ENCODE measurements at places on chromosomes 3 and 15.
A peak's percentile ranks its signal among the peaks of the same experiment; 100 is the strongest.

- DNase-seq: no peak
Measured at GRCh38 chr3:133254151-133254550, 145.7 kb upstream of the BFSP2 start.

GRCh38 chr3:62818347-62818746 is 56.9 kb downstream of the CADPS start:
- no peak for DNase-seq

DNA sequence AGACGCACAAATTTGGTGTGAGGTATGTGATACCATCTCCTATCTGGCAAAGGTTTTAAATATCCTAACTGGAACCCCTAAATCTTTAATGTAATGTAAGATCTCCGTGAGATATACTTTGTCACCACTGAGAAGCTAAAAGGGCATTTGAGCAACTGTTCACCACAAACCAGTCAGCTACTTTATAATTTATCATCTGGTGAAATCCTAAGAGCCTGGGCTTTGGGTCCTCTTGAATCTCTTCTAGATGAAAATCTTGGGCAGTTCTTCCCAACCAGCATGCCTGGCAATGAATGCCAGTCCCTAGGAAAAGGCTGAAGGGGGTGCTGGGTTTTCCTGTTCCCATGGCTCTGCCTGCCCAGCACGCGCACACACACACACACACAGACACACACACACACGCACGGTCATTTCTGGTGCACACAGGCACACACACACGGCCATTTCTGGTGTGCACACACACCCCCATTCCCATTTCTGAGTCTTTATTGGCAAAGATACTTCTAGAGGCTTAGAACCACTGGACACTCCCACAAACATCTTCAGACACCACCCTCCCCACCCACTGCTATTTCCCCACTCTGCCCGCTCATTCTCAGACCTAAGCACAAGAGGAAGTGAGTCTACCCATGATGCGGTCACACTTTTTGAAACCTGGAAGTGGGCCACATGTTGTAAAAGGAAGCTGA is 72.6 kb downstream of the MYO1E start:
- DNase-seq: peak; percentile 13

DNA sequence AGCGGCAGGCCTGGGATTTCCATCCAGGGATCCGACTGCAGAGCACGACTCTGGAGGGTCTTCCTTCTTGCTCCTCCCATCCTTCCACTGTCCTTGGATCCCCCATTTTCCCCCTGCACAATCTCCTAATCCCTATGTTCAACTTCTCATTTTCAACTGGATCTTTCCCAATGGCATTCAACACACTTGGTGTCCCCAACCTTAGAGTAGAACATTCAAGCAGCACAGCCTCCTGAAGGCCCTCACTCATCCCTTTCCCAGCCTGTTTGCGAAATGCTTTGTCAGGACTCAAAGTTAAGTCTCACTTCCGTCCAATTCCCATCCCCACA is 32.3 kb downstream of the RPN1 start:
- DNase-seq: no peak

DNA sequence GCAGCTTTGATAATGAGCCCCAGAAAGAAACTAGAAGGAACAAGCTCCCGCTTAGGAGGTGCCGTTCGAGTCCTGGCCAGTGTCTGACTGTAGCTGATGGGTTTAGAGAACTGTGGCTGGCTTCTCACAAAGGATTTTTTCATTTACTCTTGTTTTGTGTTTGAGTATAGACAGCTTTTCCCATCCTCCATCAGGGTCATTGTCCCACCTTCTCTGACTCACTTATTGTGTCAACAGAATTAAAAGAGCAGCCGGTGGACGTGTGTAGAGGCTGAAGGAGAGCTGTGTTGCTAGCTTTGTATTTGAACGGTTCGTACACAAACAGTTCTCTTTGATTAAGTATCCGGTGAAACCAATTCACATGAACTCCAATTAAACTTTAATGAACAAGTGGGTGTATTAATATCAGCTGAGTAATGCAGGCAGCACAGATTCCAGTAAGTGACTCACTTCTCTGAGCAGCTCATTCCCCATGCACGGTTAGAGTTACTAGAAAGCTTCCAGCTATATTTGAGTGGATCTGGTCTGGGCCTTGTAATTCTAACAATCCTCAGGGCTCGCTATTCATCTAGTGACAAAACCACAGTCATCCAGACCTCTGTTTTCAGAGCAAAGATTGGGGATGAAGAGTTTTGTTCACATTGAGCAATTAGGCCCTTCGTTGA is 141.0 kb downstream of the LPP start:
- no peak for DNase-seq

GRCh38 chr3:113574213-113574612 is 41.9 kb downstream of the SIDT1 start:
- DNase-seq: no peak

- DNase-seq: no peak
Measured at GRCh38 chr3:49058011-49058410, 28.8 kb upstream of the IMPDH2 start.

GRCh38 chr3:133136114-133137041 is 98.2 kb downstream of the TMEM108 start:
- no peak for DNase-seq

GRCh38 chr15:99564221-99565048 is 1.3 kb upstream of the MEF2A start:
- no peak for DNase-seq

DNA sequence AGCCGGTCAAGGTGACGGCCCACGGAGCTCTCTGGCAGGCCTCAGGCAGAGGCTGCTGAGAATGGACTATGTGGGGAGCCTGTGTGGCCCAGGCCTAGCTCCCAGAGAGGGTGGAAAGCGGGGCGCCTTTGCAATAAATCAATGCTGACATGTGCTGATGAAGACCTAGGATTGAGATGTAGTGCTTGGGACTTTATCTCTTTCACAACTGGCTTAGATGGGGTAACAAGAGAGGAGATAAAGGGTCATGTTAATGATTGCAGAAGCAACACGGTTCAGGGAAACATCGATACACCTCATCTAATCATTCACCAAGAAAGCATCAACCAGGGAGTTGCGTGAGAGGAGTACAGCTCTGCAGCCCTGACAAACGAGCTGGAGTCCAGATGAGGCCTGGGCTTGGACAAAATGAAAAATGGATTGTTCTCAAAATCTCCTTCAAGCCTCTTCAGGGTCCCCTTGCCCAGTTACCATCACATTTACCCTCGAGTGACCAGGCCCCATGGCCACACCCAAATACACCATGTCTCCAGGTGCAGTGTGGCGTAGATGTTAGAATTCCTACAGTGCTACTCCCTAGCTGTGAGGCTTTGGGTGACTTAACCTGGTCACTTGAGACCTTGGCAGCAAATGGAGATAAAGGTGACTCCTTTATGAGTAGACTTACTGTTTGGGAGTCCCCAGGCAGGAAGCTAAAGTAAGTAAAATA is 146.4 kb upstream of the LIPC start:
- no peak for DNase-seq

GRCh38 chr3:136559896-136560295 is 192.3 kb downstream of the STAG1 start:
- DNase-seq: no peak
